ENCODE measurements at places on chromosomes 4 and X.
A peak's percentile ranks its signal among the peaks of the same experiment; 100 is the strongest.

DNA sequence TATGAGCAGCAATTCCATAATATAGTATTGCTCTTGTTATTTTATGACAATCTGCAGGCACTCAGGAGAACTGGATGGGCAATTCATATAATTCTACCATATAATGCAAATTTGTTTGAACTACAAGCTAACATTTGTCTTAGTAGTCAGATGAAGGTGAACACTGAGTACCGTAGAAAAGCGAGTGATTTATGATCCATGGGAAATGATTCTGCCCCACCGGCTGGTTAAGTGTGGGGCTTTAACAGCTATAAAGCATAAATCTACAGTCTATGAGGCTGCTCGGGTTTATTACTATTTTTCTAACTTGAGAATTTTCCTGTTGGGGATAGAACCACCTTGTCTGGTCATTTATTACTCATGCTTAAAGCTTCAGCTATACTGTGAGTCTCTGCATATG lies 275.5 kb downstream of the PCDH10 start:
- no peak for DNase-seq

- DNase-seq, result no peak
Observed at GRCh38 chrX:110568441-110568840, 209.8 kb downstream of the RTL9 start.

DNA sequence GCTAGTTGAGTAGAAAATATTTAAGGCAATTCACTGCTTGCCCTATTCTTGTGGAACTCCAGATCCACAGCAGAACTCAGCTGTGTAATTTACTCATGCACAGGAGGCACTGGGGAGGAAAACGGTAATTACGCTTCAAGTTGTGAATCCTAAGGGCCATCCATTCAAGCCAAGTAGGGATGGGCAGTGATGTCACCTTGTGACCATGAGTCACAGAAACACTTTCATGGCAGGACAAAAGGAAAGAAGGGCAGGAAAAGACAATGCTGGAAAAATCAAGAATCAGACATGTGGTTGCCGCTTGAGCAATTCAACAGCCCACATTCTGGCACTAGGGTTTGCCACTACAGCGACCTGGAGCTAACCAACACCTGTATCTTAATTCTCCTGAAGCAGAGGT lies 1.4 kb downstream of the PAQR3 start:
- no peak for DNase-seq

DNA sequence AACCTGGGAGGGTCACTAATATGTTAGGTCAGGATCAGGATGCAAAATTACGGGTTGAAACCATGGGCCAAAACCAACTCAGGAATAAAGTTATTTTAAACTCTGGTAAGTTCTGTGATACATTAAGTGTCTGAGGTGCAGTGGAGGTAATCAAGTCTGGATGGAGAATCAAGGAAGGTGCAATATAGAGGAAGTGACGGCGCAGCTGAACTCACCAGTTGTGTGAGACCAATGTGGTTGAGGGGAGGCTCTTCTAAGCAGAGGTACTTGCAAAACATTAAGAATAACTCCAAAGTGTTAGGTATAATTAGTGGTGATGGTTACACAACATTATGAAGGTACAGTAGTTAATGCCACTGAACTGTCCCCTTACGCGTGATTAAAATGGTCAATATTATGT lies 19.7 kb downstream of the GAB3 start:
- DNase-seq, result no peak

DNA sequence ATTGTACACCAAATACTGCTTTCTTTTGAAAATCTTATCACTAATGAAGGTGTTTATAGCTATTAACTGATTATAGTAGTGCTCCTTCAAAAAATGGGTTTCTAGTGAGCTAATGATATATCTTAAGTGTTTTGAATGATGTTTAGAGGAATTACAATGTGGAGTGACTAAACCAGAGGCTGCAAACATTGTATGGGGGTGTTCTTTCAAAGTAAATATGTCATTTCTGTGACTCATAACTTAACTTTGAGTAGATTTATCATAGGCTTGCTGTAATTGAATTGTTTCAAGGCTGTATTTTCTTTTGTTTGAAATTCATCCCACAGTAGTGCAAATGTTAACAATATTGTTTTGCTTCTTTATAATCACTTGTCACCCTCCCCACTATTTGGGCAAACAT lies 141.6 kb downstream of the IL1RAPL2 start:
- DNase-seq, result no peak

DNA sequence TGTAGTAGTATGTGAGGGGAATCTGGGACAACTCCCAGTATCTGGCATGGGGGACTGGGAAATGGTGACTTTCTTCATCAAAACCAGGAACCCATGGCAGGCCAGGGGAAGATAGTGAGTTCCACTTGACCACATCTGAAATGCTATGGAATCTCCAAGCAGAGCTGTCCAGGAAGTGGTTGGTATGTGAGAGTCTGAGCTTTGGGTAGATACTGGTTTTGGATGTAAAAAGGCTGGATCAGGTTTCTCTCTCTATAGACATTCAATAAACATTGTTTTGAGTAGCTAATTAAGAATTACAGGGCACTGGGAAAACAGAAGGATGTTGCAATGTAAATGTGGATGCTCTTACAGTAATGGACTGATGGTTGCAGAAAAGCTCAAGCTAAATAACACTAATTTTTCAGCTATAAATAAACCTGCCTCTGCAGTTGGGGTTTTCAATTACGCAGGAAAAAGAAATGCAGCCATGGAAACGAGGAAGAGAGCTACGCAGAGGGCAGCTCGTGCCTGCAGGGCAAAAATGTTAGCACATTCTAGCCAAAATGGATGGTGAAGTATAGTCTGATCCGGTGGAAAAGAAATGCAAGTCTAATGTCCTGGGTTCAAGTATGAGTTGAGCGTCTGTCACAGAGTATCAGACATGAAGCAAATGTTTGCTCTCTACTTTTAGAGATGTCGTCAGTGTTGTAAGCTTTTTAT lies 13.4 kb upstream of the CHRNA9 start:
- DNase-seq, result no peak

DNA sequence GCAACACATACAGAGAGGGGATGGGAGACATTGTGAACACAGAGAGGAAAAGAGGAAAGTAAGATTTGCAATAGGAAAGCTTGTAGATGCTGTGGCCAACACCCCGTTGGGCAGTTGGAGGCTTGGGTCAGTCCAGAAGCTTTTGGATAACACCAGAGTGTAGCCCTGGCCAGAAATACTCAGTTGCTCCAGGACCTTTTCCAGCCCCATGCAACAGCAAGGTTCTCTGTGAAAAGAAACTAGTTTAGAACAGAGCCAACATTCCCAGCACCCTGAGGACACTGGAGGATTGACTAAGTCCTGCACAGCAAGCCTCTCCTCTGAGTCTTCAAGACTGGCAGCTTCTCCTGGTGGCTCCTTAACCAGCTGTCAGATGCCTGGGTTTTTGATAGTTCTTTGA lies 27.9 kb upstream of the NAF1 start:
- no peak for DNase-seq

GRCh38 chr4:69726971-69727370 lies 33.4 kb downstream of the SULT1B1 start:
- DNase-seq, result no peak

DNA sequence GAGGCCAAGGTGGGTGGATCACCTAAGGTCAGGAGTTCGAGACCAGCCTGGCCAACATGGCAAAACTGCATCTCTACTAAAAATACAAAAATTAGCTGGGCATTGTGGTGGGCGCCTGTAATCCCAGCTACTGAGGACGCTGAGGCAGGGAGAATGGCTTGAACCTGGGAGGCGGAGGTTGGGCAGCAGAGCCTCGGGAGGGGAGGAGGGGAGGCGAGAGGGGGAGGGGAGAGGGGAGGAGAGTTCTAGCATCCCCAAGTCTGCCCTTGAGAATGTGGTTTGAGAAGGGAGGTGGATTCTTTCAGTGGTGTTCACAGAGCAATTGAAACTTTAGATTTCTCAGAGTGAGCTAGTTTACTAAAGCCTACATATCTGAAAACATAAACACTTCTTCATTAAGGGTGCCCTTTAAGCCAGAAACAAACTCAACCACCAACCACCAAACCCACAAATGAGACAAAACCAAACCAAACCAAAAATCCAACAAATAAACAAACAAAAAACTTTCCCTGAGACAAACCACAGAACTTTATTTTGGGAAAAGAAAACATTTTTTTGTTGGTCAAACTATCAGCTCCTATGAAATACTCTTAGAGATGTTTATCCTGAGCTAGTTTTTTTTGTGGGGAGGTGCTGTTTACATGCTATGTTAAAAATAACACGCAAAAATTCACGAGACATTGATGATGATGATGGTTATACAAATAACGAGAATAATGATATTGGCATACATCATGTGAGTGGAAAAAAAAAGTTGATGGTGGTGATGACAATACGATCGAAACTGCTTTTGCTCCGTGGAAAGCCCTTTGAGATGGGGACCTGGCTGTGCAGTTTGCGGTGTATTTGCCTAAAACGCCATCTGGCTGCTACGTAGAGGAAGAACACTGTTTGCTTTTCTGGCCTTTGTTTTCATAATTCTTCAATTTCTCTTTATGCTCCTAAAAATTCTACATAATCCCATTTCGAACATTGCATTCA lies 98.2 kb upstream of the PRKX start:
- DNase-seq, result peak; percentile 13

DNA sequence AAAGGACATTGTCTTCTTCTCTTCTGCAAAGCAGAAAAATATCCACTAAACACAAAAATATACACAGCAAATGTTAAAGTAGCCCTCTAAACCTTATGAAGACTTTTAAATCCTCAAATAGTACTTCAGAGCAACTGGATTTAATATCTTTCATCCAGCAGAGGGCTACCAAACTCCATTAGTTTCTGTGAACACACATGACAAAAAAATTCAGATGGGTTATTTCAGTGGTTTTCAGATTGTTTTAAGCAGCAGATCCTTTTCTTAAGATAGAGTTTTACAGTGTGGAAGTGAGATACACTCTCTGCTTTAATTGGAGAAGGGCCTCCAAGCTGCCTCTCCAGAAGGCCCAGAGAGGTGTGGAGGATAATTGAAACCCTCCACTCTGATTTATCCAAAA lies 56.7 kb downstream of the ANK2 start:
- DNase-seq, result no peak

- no peak for DNase-seq
Observed at GRCh38 chr4:104475652-104476051, 19.0 kb downstream of the CXXC4 start.

DNA sequence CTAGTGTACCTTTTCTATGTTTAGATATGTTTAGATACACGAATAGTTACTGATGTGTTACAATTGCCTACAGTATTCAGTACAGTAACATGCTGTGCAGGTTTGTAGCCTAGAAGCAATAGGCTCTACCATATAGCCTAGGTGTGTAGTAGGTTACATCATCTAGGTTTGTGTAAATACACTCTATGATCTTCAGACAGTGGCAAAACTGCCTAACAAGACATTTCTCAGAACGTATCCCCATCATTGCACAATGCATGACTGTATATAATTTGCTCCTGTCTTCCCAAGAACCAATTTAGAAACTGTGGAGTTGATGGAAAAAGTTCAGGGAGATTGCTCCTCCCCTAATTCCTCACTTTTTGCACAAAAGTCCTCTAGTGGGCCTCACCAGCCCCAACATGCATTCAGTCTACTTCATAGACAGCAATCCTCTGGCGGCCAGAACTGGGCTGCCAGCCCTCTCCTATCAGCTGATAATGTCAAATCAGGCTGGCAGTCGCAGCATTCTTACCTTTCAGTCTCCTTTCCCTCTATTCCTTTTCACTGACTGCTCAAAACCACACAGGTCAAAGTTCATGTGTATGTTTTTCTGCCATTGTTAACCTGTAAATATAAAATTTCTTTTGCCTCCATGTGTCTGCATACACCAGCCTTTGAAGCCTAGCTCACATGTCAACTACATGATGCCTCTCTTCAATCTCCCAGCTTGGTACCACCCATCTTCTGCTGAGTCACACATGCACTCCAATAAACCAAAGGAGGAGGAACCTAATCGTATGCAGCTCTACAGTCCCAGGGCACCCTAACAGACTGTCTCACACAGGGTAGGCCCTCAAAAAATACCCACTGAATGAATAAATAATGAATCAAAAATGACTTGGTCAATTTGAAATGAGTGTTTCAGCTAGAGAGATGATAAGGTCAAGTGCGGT lies 32.0 kb downstream of the BCLAF3 start:
- no peak for DNase-seq

- DNase-seq, result no peak
Observed at GRCh38 chrX:2262668-2263055, 238.1 kb downstream of the DHRSX start.

DNA sequence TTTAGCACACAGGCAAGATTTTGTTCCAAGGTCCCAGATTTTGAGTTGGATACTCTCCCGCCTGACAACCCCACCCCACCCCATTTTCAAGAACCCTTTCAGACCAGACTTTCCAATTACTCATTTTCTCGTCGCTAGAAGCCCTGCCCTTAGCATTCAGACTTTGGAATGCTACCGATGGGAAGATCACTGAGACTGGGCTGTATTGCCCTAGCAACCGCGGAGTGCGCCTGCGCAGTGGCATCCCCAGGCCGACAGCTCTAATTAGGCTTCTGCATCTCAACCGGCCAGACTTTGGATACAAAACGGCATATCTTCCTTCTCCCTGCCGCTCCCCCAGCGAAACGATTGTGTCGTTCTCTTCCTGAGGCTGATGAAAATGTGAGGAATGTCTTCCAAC lies 3.4 kb downstream of the MAGEE2 start:
- no peak for DNase-seq

DNA sequence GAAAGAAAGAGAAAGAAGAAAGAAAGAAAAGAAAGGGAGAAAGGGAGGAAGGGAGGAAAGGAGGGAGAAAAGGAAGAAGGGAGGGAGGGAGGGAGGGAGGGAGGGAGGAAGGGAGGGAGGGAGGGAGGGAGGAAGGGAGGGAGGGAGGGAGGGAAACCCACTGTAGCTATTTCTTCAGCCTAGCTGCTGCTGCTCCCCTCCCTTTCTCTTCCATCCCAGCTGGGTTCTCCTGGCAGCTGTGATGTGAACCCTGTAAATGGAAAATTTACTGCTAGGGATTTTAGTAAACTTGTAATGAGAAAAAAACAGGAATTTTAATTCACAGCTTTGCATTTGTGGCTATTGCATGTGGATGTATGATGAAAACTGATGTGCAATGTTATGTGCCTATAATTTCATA lies 8.0 kb downstream of the NR0B1 start:
- no peak for DNase-seq

- DNase-seq, result peak; percentile 49
Observed at GRCh38 chr4:128810331-128810870, 901 bp downstream of the JADE1 start.

DNA sequence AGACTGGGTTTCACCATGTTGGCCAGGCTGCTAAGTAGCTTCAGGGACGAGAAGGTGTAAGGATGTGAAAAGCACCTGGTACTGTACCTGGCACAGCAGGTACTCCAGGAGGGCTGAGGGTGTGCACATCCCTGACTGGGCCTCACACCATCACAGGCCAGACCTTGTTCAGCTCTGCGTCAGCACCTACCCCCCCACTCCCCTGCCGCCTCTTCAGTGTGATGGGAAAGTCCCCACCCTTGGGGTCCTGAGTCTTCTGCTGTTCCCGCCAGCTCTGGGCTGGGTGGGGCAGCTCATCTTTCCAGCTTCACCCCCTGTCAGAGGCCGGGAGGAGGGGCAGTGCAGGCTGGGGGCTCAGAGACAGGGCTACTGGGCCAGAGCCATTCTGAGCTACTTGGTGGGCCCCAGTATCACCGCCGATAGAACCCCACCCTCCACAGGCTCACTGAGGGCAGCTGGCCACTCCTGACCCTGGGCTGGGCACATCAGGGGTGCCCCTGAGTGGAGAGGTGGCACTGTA lies 6.7 kb upstream of the SH3BP2 start:
- no peak for DNase-seq

- DNase-seq, result no peak
Observed at GRCh38 chr4:53098681-53099121, 236.6 kb downstream of the RASL11B start.

- no peak for DNase-seq
Observed at GRCh38 chr4:74619931-74620702, 174.2 kb downstream of the BTC start.

Data from CD8-positive, alpha-beta T cell (primary cell).